RCC 7860 (cell line): ENCODE measurements at places on chromosomes 3 and 15.

- DNase-seq = no peak
Measured at GRCh38 chr3:127951276-127951675, 36.2 kb downstream of the KBTBD12 start.

GRCh38 chr15:93929375-93930094 is 301.8 kb upstream of the MCTP2 start:
- no peak for DNase-seq

DNA sequence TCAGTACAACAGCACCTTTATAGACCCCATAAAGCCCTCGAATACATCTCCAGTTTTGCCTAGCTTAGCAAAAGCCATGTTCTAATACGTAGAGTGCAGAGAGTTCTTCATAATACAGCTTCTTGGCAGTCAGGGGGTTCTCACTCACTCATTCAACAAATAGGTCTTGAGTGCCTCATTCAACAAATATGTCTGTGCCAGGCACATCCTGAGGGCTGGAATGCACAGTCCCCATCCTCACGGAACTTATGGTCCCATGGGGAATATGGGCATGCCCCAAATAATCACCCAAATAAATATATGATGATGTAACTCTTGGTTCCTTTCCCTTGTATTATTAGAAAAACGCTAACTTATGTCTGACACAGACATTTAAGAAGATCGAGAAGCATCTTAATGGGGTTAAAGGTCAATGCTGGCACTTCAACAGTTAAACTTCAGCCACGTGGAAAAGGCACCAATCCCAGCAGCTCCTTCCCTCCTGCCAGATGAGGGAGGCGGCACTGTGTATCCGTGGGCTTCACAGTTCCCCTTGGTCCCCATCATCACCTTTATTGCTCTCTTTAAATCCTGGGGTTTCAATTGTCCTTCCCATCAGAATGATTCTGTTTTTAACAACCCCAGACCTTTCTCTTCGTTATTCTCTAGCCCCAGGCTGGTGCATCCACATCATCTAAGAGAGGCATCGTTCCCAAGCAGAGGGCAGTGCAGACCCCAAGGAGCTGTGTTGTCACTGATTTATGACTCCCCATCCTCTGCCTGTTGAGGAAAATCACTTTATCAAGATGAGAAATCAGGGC is 18.9 kb upstream of the SEMA5B start:
- no peak for DNase-seq

- DNase-seq = no peak
Measured at GRCh38 chr3:13487403-13487802, 7.3 kb downstream of the HDAC11 start.

DNA sequence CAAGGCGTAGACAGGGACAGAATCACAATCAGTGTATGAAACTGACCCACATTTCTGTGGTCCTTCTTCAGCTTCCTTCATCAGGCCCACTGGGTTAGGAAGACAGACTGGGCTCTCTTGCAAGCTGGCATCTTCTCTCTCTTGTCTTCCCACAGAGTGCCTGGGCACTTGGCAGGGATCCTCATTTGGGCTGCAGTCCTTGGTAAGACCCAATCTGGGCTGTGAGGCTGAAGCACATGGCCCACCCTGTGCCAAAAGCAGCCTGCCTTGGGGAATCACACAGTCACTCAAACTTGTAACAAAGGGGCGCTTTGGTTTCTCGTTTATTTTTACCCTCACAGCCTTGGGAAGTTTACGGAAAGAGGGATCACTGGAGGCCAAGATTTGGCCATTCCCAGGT is 8.2 kb upstream of the EPHB3 start:
- DNase-seq = no peak

DNA sequence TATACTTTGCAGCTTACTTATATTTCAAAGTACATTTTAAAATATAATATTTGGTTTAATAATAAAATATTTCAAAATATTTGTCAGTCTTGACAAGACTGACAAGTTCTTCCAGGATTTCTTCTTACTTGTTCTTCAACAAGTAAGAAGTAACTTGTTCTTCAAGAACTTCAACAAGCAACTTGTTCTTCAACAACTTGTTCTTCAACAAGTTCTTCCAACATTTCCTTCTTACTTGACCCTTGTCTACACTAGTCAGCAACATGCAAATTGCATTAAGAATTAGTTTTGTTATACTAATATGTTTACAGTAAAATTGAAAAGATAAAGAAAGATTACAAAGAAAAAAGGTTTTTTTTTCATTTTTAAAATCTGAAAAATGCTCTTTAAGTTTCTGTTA is 731.7 kb downstream of the NSUN3 start:
- DNase-seq = no peak

- no peak for DNase-seq
Measured at GRCh38 chr3:197050511-197050910, 20.9 kb upstream of the MELTF start.

- peak; percentile 9 for DNase-seq
Measured at GRCh38 chr15:70100474-70101341, 3.0 kb upstream of the TLE3 start.

GRCh38 chr3:154119951-154120350 is 1.2 kb upstream of the ARHGEF26 start:
- DNase-seq = no peak

DNA sequence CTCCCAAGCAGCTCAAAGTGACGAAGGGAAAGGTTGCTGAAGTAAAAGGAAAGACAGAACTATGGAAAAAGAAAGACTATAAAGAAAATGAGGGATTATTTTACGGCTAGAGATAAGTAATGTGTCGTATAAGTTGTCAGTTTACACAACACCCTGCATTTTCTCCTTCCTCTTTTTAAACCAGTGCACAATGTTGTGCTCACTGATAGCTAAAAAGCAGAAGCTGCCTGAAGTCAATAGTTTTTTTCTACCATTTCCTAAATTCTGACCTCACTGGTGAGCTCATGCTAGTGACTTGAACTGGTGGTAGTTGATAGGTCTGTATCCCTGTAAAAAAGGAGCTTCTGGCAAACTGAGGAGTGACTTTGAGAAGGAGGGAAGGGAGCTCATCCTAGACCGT is 368.6 kb upstream of the GBE1 start:
- no peak for DNase-seq

GRCh38 chr3:41874022-41874421 is 87.9 kb downstream of the ULK4 start:
- DNase-seq = no peak

DNA sequence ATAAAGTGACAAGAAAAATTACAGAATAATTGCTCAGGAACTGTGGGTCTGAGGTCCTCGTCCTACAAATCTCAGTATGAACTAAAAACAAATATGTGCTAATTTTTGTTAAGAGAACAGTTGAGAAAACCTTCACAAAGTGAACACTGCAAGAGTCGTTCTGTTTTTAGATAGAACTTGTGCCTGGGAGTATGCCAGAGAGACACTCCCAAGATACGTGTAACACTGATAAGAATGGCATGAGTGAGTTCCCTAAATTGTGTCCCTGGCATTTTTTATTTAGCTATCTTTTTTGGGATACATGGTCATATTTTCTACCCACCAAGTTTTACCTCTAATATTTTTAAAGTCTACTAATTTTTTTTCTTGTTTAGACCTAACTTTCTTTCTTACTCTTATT is 860.0 kb upstream of the NR2F2 start:
- no peak for DNase-seq

DNA sequence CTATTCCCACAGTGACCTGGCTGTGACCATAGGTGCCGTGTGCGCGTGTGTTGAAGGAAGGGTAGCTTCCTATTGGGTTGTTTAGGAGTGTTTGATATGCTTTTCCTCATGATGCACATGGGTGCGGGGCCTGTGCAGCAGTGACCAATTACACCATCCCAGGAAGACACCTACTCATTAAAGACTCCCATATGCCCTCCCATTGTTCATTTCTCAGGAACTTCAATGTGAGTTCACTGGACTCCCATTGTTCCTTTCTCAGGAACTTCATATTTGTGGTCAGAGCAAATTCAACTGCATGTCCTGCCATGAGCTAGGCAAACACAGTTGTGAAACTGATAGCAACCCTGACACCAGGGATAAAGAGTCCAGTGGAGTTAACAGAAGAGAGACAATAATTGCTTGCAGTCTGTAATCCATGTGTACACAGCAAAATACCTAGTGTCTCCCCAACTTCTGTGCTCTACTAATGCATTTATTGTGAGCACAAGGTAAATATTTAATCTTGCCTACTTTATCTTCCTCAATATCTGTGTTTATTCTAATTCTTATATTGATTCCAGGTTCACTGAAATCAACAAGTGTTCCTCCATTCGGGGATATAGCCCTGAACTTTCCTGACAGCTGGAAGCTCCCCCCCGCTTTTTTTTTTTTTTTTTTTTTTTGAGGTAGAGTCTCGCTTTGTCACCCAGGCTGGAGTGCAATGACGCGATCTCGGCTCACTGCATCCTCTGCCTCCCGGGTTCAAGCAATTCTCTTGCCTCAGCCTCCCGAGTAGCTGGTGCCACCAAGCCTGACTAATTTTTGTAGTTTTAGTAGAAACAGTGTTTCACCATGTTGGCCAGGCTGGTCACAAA is 57.5 kb upstream of the GCNT3 start:
- peak; percentile 39 for DNase-seq

DNA sequence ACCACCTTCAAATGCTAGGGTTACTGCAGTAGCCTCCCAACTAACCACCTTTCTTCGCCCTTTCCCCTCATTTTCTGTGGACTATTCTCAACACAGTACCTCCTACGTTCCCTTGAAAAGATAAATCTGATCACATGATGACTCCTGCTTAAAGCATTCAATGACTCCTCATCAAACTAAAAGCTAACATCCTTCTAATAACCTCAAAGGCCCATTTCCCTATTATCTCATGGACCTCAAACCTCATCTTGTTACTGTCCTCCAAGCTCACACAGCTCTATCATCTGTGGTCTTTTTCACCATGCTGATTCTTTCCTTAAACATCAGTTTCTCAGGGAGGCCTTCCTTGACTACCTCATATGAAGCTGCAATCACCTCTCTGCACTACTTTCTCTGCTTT is 29.6 kb downstream of the GADL1 start:
- no peak for DNase-seq

DNA sequence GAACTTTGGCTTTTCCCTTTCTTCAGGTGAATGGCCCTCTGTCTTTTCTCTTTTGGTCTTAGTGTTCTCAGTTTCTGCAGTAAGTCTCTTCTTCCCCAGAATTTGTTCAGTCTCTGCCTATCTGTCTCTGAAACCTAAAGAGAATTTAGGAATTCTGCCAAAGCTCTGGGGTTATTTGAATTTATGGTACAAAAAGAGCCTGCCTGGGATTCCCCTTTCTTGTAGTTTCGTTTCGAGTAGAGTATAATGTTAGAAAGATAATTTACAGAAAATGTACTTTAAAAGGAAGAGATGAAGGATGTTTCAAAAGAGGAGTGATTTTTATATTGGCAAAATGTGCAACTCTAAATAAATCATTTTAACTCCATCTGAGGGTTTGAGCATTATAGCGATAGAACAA is 247.4 kb upstream of the SATB1 start:
- no peak for DNase-seq

DNA sequence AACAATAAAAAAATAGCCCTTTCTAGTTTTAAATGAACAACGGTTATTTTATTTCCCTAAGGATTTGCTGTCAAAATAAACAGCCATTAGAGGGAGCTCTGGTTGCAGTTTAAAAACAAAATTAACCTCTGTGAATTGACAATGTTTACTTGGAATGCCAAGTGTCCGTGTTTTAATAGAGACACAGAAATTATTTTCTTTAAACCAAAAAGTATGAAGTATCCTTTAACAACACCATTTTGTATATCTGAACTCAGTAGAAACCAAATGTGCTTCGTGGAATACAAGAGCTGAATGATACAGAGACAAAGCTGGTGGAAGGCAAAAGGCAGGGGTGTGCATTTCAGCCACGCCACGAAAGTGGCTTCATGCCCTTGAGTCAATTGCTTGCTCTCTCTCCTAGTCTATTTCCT is 74.4 kb downstream of the MOBP start:
- no peak for DNase-seq

DNA sequence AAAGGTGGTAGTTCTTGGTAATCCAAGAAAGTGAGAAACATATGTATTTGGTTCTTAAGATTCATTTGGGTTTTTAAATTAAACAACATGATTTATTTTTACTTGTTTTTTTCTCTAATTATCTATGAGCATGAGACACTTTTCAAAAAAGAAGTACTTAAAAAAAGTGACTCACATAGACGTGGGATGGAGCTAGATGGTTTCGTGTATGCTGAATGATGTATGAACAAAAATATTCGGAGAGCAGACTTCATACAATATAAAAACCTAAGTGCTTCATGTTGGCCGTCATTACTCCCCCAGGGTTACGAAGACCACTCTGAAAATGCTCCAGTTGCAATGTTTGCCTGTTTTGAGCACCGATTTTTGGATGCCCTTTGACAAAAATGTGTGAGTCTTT is 90.9 kb downstream of the RORA start:
- no peak for DNase-seq

GRCh38 chr15:68698708-68699107 is 119.9 kb downstream of the CORO2B start:
- no peak for DNase-seq

DNA sequence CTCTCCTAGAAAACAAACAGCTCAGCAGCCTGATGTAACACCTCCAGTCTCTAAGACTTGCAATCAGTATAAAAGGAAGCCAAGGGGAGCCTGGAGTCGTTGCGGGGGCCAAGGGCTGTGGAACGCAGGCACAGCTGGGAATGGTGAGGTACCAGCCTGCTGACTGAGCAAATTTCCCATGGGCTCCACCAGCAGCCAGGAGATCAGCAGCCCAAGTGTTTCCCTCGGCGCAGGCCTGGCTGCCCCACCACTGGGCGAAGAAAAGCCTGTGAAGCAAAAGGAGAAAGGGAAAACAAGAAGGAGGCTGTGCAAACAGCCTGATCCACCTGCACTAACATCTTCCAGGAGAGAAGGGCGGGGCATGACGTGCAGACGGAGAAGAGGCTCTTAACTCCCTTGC is 155.3 kb downstream of the SHQ1 start:
- DNase-seq = no peak

DNA sequence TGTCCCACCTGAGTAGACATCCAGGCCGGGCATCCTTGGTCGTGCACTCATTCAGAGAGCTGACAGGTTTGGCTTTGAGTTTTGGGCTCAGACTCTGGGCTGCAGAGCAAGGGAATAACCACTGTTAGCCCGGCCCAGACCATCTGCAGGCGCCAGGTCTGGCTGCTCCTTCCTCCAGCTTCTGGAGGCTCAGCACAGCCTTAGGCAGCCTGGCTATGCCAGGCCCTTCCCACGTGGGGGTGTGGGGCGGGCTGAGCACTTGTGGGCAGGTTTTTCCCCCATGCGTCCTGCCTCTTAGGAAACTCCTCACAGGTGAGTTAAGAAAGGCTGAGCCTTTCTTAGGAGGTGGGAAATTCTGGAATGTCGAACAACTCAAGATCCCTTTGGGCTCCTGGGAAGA is 11.2 kb downstream of the PLA2G4B start:
- no peak for DNase-seq
